ENCODE measurements at places on chromosomes 11 and 22.

DNA sequence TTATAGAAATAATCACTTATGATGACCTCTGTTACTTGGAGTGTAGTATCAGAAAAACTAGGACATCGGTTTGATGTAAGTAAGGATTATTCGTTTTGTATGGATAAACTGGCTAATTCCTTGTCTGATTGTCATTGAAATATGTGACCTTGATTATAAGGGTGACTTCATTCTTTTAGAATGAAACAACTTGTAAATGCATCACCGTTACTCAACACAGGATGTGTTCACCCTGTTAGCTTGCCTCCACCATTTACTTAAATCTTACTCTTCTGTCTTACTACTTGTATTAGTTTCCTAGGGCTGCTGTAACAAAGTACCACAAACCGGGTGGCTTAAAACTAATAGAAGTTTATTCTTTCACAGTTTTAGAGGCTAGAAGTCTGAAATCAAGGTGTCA, 7.9 kb downstream of the SFI1 start:
- DNase-seq, result no peak

DNA sequence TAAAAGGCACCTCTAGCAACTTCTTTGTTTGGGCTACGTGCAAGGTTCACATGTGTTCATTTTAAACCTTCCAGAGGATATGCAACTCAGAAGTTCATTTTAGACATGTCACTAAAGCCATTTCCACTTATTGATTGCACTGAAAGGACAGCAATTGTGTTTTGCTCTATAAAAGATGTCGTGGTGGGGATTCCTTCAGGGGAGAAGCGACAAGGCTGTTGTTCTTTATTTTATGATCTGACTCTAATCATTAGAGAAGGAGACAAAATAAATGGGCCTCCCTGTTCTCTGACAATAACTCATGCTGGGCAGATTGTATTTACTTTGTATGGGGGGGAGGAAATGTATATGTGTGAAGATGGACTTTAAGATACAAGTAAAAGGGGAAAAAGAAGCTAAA, 370.1 kb upstream of the ARHGAP42 start:
- no peak for DNase-seq

GRCh38 chr11:78110351-78110750, 29.1 kb downstream of the ALG8 start:
- DNase-seq, result no peak

DNA sequence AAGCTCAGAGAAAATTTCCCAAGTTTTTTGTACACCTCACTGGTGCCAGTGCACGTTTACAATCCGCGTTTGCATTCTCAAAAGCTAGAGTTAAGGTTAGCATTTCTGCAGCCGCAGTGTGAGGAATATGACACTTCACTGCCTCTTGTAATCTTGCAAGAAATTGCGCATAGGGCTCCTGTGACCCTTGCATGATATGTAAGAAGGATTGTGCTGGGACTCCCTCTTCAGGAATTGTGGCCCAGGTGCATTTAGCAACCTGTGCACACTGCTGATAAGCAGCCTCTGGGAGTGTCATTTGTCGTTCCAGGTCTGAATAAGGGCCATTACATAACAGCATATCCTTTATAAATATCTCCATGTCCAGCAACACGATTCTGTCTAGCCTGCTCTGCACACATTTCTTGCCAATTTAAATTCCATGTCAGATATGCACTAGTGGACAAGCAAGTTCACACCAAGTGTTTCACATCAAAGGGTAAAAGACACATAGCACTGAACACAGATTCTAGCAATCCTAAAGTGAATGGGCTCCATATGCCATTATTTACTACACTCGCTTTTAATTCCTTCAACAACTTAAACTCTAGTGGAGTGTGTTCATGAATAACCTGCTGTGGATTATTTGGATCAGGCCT, 69.2 kb upstream of the INCENP start:
- DNase-seq, result no peak

DNA sequence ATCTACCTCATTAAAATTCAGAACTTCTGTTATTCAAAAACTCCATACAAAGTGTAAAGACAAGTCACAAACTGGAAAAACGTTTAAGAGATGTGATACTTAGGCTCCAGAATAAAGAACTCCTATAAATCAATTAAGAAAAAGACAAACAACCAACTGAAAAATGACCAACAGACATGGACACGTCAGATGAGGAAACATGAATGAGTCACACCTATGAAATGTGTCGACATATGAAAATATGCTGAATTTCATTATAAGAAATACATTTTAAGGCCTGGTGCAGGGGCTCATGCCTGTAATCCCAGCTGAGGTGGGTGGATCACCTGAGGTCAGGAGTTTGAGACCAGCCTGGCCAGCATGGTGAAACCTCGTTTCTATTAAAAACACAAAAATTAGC, 78.7 kb downstream of the ENTHD1 start:
- DNase-seq, result no peak

- DNase-seq, result no peak
Measured at GRCh38 chr11:30423279-30423648, 100.4 kb downstream of the ARL14EP start.

DNA sequence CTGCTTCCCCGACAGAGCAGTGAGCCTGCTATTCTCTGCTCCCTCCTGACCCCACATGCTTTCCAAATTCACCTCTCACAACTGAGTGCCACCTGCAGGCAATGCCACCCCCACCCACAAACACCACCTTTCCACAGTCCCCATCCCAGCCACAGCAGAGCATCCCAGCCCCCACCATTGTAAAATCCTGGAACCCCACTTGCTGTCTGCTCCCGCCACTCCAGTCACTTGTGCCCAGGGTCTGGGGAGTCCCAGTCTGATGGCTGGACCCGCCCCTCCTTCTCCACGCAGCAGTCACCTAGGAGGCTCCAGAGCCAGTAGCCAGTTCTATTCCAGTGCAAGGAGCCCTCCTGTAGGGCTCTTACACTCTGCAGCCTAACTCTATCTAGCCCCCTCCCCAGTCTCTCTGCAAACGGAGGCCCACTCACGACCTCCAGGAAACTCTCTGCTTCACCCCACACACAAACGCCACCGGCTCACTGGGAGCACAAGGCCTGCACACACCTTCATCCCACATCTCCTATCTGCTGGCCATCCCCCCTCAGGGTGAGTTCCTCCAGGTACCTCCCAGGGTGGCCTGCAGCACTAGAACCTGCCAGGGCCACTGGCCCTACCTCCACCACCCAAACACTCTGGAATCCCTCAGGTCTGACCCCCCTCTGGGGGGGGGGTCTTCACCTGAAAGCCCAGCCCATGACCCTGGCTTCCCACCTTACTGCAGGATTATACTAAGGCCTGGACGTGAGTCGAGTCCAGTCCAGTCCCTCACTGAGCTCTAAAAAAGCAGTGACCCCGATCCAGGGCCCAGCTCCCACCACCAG, 1.4 kb downstream of the GNB1L start:
- DNase-seq, result no peak

DNA sequence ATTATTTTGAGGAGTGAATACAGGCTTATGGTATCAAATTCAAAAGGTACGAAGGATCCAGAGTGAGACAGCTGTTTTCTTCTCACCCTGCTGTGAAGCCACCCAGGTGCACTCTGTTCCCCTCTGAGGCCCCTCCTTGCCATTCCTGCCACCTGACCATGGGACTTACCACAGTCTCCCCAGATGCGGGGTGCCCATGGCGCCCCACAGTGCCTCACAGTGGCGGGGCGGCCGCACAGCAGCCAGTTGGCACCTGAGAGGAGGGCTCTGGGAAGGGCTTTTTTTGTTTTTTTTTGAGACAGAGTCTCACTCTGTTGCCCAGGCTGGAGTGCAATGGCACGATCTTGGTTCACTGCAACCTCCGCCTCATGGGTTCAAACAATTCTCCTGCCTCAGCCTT, 151.7 kb downstream of the CEP164 start:
- no peak for DNase-seq

GRCh38 chr11:104319396-104319795, 155.4 kb upstream of the PDGFD start:
- DNase-seq, result no peak

- DNase-seq, result no peak
Measured at GRCh38 chr11:129259931-129260348, 67.8 kb upstream of the ARHGAP32 start.

DNA sequence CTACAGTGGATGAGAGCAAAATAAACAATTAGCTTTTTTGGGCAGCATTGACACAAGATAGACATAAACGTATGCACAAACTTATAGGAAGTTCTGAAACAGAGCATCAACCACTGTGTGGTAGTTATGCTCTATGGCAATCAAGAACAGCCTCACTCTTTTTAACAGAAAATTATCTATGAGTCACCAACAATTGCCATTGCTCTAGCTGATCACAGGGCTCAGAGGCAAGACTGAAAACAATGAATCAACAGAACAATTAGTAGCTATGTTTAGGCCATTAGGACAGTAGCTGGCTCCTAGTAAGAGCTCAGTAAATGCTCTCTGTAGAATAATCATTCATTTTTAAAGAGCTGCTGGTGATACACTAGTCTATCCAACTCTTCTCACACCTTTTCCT, 34.9 kb upstream of the PICALM start:
- no peak for DNase-seq

DNA sequence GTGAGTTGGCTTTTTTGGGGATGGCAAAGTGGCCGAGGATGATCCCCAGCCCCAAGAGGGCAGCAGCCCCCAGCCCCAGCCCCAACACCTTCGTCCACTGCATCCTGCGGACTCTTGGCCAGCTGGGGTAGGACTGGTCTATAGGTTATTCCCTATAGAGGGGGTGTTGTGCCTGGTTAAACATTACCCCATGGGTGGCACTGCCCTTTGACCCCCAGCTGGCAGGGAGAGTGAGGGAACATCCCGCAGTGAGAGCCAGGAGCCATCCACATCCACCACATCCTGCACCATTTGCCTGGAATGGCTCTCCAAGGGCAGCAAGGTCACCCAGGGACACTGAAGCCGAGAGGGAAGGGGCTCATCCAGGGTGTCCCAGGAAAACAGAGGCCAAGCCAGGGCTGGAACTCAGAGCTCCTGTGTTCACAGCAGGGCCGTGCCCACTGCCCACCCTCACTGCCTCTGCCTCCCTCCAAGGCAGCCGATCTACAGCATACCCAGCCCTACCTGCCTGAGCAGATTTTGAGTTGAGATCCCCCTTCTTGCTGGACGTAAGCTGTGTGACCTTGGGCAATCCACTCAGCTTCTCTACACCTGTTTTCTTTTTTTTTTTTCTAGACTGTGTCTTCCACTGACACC, at the start of gene NAALADL1:
Gene NAALADL1 (minus strand): TSS at position 135 of the 636 bp plus-strand sequence. CDS start 32 bp downstream, at position 103.
- no peak for DNase-seq

GRCh38 chr11:23502389-23502788, 642.1 kb upstream of the CCDC179 start:
- no peak for DNase-seq

DNA sequence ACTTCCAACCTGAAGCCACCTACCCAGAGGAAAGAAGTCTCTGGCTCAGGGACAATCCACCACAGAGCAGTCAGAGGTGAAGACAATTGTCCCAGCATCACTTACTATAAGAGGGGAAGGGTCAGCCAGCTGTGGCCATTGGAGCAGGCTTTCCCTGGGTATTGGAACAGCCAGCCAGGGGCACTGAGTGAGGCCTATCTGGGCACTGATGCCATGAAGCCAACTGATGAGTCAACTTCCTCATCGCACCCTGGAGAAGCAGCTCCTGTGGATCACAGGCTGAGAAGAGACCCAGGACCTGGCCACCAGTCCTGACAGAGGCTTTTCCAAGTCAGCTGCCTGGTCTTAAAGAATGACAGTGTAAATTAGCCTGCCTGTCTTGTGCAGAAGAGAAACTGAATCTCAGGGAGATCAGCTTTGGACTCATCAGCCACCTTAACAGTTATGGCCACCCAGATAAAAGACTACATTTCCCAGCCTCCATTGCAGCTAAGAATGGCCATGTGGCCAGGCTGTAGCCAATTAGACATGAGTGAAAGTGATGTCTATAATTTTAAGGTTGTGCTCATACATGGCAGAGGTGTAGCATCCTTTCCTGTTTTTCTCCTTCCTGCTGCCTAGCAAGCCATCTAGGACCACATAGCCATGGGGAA, 19.0 kb downstream of the CHST1 start:
- DNase-seq, result no peak

DNA sequence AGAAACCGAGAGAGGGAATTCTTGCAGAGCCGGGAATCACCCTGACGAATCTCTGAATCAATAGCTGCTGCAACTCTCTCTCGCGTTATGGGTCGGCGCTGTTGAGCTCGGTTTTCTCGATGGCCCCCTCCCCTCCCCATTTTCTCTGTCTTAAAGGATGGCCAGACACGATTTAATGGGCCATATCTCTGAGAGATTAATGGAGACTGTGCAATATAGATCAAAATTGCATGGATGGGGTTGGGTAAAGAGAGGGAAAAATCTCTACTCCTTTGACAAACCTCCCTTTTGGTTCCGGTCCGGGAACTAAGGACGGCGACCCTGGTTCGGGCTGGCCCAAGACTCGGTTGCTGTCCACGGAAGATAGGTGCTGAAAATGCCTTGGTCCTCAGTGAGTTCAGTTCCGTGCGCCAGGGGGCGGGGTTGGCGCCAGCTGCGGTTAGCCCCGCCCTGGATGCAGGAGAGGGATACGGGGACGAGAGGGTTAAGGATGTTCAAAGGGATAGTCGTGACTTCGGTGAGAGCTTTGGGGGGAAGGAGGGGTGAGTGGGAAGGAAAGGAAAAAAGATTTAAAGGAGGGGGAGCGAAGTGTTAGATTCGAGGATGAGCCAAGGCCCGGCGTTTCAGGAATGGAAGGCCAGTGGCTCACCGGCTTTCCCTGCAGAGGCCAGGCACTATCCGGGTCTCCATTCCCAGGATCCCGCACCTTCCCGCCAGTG, 103.6 kb upstream of the HSD17B12 start:
- DNase-seq, result no peak

DNA sequence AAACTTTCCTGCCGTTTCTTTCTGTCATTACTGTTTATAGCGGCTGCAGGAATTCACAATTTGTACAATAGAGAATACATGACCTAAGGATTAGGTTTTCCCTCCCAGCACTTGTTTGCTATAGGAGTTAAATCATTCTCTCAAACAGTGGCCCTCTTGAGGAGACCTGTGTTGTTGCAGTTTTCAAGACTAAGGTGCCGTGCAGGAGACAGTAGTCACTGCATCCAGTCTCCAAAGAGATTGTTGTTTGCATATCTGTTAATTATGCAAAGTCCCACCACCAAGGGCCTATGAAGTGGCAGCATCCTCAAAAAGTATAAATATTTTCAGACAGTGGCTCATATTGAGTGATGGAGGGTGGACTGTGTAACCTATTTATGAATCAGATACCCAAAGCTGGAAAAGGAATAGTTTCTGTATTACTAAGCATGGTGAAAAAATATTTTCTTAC, 2.3 kb downstream of the PRSS23 start:
- no peak for DNase-seq

DNA sequence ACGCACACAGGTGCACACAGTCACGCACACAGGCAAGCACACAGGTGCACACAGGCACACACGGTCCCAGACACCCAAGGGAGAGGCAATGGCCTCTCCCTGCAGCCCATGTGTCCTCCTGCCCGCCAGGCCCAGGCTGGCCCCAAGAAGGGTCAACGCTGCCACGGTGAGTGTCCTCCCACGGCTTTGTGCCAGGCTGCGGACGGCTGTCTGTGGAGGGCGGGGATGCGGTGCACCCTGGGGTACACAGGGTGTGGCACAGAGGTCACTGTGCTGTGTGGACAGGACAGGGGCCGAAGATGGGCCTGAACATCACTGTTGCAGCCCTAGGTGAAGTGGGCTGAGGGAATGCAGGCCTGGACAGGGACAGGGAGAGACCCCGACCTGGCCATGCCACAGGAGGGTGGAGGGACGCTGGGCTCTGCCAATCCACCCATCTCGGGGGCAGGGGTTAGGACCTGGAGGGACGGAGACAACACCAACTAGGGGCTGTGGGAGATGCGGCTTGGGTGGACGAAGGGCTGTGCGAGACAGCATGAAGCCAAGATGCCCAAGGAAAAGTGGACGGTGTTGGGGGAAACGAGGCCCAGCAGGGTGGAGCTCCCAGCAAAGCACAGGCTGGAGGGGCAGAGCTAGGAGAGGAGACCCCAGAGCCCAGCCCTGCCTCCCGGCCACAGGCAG, 523.8 kb downstream of the BRD1 start:
- DNase-seq, result peak; percentile 29

Measured in liver (tissue), 10 donors.